NCI-H526 treated with DMSO at 0.1 percent for 48 hours (cell line): ENCODE measurements at places on chromosomes 3 and 15.

GRCh38 chr3:8776406-8776805 is 7.0 kb upstream of the OXTR start:
- no peak for DNase-seq

DNA sequence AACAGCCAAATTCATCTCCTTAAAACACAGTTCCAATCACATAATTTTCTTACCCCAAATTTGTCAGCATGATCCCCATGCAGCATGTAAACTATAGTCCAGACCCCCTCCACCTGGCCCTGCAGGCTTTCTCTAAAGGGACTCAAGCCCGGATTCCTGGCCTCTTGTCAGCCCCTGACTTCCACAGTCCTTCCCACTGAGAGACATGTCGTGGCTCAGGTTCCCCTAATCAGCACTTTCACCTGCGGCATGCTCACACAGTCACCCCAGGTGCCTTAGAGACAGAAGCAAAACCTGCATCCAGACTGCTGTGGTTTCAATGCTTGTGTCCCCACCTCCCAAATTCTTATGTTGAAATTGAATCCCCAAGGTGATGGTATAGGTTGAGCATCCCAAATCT is 372.7 kb upstream of the ATP10A start:
- DNase-seq: no peak

- DNase-seq: no peak
Observed at GRCh38 chr3:170589113-170589512, 3.2 kb upstream of the SLC7A14 start.

DNA sequence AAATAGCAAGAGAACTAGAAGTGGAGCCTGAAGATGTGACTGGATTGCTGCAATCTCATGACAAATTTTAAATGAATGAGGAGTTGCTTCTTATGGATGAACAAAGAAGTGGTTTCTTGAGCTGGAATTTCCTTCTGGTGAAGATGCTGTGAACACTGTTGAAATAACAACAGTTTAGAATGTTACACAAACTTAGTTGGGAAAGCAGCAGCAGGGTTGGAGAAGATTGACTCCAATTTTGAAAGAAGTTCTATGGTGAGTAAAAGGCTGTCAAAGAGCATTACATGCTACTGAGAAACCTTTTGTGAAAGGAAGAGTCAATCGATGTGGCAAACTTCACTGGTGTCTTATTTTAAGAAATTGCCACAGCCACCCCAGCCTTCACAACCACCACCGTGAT is 220.9 kb upstream of the LRRFIP2 start:
- no peak for DNase-seq

DNA sequence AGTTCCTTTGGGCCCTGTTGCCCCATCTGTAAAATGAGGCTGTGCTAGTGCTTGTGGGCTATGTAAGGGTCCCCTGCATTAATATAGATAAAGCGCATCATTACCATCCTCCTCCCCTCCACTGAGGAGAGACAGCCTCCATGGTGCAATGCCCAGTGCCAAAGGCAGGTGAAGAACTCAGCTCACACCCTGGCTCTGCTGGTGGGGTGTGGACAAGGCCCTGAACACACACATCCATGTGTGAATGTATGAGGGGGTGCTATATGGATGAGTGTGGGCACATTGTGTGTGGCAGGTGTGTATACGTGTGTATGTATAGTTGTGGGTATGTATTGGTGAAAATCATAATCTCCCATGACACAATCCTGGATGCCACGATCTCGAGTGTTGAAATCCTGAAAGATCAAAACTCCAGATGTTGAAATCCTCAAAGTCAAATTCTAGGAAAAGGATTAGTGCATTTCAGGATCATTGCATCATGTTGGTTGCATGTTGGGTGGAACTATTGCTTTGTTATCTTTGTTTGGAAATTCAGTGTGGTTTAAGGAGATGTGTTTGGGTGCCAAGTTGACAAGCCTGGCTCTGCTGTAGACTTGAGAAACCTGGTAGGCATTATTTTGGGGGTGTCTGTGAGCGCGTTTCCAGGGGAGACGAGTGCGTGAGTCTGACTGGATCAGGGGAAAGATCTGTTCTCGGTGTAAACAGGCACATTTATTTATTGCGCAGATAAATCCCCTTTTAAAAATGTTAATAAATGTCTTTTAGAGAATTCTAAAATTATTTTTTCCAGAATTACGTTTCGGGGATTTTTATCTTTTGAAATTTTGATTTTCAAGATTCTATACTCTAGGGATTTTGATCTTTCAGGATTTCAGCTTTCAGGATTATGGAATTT is 42.0 kb upstream of the SEC61A1 start:
- no peak for DNase-seq

DNA sequence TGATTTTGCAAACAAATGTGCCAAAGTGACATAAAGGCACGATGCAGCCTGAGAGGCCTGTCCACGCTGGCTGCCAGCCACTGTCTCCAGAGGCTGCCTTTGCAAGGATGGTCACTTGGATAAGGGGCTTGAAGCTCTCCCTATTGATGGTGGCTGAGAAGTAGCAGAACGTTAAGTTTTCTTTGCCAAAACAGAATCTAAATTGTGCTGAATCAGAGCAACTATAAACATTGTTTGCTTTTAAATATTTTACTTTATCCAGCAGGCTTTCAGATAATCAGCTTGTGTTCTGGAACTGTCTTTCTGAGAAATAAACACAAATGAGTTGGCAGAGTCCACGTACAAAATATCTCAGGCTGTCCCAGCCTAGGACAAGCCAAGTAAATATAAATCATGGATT is 23.8 kb upstream of the CNBP start:
- DNase-seq: no peak

- DNase-seq: no peak
Observed at GRCh38 chr3:170766823-170767575, 103.0 kb downstream of the RPL22L1 start.

DNA sequence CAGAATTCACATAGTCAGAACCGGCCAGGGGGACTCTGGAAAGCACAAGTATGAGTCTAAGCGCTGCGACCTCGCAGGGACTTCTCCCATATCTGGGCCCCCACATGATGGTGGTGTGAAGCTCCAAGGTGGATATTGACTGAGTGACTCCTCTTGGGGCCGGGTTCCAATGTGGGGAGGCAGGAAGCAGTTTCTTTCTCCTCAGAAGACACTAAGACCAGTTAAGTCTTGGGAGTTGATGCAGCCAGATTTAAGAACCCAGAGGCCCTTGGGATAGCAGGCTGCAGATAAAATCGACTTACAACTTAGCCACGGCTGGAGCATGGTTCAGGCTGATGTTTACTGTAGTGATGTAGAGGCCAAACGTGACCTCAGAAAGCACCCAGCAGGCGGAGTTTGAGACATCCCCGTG is 55.4 kb upstream of the KLF13 start:
- no peak for DNase-seq

DNA sequence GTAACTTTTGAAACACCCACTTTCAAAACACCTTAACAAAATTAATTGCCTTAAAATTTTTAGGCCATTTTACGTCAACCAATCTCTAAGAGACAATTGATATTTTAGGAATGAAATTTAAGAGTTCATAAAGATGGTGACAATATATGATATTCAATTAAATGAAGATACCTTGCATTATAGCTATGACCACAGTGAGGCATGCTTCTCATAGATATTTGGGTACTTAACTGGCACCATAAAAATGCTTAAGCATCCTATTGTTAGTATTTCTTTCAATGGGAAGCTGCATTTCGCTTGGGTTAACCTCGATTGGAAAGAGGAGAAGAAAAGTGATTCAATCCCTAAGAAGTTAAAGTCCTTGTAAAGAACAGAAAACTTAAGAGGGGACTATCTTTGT is 209.0 kb downstream of the GAP43 start:
- no peak for DNase-seq
